ENCODE measurements at places on chromosomes 6 and 20. TPM values are rescaled to one million over a fixed set of nuclear protein-coding genes. Genes with fewer than 3 reads are reported as not detected.

The TBXT gene
- total RNA-seq, result not detected

The TREML2 gene
- not detected for total RNA-seq

The PGM3 gene
- total RNA-seq, result 173 TPM

The ADGRF1 gene
- 18.3 TPM for total RNA-seq

The B3GAT2 gene
- under 0.01 TPM for total RNA-seq

The COL21A1 gene
- not detected for total RNA-seq

The SLC35F1 gene
- total RNA-seq, result 0.17 TPM

The MAK gene
- total RNA-seq, result 0.10 TPM

The SEL1L2 gene
- total RNA-seq, result not detected

All from renal cortical epithelial cell (primary cell).